Anterior cingulate cortex (tissue), 58 donors: ENCODE measurements at places on chromosomes 11 and 22.

DNA sequence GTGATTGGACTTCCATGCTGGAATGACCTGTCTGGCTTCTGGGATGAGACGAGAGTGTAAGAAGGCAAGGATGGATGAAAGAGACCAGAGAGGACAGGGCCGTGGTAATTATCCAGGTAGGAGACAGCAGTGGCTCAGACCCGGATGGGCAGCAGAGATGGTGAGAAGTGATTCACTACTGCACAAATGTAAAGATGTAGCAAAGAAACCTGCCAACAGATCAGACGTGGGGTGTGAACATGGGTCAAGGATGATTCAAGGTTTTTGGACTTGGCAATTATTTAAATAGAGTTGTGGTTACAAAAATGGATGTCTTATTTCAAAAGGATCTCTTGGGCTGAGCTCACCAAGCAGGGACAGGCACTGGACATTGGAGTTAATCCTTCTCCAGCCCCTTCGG, 32.7 kb downstream of the RIBC2 start:
- DNase-seq = no peak

- no peak for DNase-seq
These were observed 41.1 kb downstream of the PACS1 start for GRCh38 chr11:66111158-66111557.

DNA sequence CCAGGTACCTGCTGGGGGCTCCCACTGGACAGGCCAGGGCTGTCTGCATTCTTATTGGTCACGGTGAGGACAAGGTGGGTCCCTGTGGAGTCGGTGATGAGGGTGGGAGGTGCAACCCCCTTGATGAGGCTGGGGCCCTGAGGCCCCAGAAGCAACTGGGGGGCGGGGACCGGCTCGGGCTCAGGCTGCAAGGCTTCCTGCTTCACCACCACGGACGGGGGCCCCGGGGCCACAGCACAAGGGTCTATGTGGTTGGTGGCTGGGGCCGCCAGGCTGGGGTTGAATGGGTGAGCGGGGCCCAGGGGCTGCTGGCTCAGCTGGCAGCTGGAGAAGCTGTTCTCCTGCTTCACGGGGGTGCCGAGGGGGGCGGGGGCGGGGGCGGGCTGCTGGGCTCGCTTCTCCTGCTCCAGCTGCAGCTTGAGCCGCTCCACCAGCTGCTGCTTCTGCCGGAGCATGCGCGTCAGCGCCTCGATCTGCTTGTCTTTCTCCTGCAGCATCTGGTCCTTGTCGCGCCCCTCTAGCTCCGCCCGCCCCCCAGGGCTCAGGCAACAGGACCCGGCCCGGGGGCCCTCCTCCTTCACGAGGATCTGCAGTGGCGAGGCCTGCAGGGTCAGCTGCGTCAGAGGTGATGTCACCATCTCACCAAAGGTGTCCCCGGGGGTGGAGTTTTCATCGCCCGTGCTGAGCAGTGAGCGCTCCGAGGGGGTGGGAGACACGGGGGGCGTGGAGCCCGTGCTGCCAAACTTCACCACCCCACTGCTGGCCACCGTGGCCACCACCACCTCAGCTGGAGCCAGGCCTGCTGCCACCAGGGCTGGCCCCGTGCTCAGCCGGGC, 48.2 kb downstream of the SGSM3 start:
- peak; percentile 36 for DNase-seq

DNA sequence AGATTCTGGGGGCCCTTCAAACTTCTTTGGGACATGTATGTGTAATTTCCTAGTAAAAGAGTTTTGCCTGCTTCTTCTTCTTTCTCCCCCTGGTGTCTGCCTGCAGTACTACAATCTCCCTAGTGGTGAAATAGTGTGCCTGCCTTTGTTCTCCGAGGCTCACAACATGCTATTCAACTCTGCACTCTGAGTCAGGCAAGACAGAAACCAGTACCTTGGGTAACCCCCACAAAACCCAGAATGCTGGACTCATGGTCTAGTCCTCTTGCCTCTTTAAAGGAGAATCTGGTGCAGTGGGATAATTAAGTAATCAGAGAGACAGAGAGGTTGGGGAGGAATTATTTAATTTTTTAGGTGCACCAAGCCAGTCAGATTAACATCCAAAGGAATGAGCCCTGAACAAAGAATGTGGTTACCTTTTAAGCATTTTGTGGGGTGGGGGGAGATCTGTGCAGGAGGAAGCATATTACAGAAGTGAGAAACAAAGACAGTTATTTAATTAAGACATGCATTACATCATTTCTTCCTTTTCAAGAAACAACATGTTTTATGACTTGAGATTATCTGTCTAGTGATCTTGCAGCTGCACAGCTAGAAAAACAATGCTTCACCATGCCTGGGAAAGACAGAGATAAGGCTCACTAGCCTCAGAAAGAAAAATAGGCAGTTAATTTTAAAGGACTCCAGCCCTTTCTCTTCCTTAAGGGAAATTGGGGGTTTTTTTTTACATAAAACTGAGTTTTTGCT, 11.0 kb upstream of the MS4A6A start:
- DNase-seq = peak; percentile 29

DNA sequence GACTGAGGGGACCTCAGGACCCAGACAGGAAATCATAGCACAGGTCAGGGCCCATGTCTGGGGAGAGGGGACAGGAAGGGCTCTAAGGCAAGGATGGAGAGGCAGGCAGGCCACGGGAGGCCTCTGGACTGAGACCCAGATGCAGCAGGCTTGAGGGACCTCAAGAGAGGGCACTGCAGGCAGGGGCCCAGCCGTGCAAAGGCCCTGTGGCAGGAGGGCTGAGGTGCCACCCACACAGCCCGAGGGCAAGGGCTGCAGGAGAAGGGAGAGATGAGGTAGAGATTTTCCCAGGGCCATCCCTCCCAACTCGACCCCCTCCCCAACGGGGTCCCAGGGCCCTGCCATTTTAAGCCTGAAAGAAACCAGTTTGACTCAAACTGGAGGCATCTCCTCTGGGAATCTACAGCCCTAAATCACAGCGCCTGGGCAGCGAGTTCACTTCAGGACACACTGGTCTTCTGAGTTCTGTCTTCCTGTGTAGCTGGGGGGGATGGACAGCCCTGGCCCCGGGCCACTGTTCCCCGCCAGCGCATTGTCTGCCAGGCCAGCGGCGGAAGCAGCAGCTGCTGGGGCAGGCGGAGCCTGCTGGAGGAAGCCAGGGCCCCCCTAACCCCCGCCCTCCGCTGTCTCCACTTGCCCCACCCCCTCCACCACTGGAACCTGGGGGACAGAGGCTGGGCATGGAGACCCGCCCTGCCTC, 20.3 kb upstream of the WNT7B start:
- no peak for DNase-seq

- DNase-seq = no peak
These were observed 11.2 kb upstream of the MDK start for GRCh38 chr11:46370253-46370652.

GRCh38 chr11:134478176-134478575, 66.1 kb upstream of the B3GAT1 start:
- DNase-seq = no peak
